ENCODE measurements at places on chromosomes 1 and 21.

DNA sequence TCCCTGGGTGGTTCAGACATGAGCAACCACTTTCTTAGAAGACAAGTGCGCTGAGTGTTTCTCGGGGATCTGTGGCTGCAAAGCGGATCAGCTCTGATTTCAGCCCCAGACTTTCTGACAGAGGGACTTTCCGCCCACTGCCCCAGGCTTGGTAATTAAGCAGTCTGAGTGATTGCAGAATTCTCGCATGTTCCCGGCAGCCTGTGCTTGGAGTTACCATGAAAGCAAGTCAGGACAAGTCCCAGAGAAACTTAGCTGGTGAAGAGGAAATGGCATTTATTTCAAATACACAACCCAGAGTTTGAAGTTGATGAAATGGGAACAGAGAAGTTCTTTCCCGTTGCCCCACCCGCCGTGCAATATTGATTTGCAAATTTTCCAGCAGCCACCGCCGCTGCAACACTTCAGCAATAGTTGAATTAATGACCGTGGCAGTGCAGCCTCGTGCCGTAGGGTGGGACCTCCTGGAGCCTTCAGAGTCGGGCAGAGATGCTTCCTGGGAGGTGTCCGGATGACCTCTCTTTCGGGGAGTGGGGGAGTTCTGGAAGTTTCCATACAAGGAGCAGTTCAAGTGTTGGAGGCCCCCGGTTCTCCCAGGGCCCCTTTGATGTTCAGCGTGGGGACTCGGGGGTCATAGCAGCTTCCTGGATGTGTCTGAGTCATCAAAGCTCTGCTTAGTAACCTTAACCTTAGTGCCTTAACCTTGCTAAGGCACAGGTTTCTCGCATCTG is 134.7 kb downstream of the KAZN start:
- DNase-seq = no peak

DNA sequence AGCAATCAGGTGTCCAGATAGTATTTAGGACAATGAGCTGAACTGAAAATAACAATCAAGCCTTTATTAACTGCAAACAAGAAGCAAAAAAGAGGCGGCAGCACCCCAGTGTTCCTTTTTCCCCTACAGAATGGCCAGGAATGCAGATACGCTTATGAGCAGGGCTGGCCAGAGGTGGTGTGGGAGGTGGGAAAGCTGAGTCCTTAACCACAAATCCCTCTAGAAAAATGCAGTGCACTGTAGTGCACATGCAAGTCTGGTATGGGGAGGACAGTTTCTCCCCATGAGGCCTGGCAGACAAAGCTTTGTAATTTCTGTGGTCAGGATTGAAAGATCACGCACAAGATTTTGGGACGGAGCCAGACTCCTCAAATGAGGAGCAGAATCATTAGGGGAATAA is 10.7 kb upstream of the IFNAR1 start:
- DNase-seq = no peak

DNA sequence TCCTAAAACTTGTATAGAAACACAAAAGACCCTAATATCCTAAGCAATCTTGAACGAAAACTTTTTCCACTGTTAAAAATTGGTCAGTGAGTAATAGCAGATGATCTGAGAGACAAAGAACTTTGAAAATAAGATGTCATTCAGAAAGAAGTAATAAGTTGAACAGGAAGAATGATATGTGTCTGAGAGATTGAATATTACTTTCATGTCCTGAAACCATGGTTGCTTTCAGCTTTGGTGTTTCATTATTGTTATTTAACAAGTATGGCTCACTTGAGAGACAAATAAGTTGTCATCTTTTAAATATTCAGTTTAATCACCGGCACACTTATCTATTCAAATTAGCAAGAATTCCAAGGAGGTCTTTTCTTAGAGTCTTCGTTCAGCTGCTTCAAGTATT is 11.4 kb downstream of the PRKACB start:
- DNase-seq = no peak

GRCh38 chr1:201552941-201553351 is 14.0 kb downstream of the NAV1 start:
- no peak for DNase-seq

DNA sequence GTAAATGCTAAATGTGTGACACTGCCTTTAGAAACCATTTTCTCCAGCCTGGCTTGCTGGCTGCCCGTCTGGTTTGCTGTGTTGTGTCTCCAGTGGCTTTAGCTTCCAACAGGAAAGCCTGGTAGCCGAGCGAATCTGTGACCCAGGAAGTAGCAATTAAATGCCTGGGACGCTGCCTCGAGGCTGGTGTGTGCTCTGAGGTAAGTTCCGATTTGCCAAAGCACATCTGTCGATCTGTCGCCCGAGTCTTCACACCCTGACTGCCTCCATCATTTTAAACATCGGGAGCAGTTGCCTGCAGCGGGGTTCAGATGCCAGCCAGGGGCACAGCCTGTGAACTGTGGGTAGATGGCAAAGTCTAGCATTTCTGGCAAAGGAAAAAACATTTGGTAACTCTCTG is 2.2 kb downstream of the MIB2 start:
- no peak for DNase-seq
